NCI-H2171 (cell line): ENCODE measurements at places on chromosomes 1 and 21.
A peak's percentile ranks its signal among the peaks of the same experiment; 100 is the strongest.

GRCh38 chr21:29800056-29800455, 139.7 kb downstream of the GRIK1 start:
- no peak for DNase-seq

DNA sequence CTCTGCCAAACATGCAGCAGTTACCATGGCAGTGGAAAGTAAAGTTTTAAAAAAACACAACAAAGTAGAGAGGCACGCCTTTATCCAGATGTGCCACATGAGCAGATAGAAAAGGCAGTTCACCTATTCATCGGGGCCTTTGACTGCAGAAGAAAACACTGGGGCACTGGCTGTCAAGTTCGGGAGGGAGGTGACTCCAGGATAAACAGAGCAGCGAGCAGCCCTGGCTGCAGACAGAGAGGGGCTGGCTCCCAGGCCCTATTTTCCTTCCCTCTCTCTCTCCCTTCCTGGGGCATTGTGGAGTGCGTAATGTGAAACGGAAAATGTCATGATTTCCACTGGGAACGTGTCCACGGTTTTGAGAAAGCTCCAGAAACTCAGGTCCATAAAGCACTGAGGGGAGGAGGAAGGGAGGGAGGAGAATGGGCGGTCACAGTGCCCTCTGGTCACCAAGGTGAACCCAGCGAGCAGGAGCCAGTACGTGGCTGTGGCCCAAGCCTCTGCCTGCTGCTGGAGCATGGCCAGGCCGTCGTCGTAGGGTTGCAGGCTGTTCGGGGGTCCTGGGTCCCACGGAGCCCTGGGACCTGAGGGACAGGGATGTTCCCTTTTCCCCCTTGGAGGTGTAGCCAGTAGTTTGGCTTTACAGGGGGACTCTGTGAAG, 114.7 kb upstream of the IRF2BP2 start:
- no peak for DNase-seq

- no peak for DNase-seq
Observed at GRCh38 chr1:39089931-39090521, 63.9 kb downstream of the NDUFS5 start.

GRCh38 chr1:7103874-7104273, 318.6 kb downstream of the CAMTA1 start:
- no peak for DNase-seq

DNA sequence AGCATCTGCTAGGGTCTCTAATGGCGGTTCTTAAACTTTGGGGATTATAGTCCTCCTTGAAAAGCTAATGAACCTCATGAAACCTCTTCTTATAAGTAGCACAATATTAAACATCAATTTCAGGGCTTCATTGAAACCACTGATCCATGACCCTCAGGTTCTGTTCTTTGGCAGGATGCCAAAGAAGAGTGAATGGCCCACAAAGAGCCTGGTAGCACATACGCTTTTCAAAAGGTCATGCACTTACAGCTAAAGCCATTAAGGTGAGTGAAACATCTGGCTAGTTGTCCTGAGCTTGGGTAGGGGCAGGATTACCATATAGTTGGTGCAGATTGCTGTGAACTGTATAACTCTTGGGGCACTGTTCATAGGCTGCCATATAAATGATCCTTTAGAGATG, 42.3 kb downstream of the MDM4 start:
- DNase-seq: peak; percentile 21

DNA sequence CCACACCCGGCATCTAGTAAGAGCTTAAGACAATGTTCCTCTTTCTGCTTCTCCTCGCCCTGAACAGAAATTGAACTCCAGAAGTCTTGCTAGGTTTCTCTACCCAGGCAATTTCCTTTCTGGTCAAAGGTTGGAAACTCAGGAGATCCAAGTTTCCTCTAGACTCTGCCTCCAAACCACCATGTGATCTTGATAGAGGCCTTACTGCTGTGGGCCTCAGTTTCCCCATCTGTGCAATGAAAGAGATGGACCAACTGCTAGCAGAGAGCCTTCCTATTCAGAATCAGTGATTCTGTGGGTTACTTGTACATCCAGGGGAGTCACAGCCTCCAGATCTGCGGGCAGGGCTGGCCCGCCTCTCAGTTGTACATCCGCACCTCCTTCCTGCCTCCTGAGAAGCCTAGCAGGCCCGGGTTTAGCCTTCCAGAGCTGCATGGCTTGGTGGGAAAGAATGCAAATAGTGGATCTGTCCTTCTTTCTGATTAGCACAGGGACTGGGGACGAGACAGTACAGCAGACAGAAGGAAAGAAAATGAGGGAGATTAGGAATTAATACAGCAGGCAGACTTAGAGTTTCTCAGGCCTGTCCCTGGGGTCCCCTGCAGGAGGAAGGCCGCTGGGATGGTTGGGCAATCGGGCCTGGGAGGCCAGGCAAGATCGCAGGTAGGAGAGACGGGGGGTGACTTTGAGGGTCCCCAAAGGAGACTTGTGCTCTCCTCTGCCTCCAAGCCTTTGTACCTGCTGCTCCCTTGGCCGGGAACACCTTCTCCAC, 83.9 kb downstream of the PAX7 start:
- DNase-seq: no peak

DNA sequence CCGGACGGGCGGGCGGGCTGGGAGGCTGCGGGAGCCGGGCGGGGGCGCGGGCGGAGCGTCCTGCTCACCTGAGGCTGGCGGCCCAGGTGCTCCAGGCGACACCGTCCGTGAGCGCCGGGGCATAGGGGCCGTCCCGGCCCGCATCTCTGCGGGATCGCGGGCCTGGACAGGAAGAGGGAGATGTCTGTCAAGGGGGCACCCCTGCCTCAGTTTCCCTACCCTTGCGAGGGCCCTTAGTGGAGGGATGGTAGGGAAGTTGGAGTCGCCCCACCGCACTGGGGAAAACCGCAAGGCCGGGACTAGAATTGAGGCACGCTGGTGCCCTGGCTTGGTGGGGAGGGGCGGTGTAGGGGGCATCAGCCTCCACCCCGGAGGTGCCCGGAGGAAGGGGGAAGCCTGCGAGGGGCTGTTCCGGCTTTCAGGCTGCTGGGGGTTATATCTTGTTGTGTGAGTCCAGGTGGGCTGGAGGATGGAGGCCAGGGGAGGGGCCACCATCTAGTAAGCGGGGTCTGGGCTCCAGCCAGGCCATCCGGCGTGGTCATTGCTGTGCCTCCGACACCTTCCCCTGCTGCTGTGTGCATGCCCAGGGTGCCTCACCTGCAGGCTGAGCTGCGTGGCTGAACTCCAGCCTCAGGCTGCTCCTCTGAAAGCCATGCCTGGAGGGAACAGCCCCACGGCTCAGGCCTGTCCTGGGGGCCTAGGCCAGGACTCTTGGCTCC, 580 bp downstream of the VWA1 start:
- no peak for DNase-seq

DNA sequence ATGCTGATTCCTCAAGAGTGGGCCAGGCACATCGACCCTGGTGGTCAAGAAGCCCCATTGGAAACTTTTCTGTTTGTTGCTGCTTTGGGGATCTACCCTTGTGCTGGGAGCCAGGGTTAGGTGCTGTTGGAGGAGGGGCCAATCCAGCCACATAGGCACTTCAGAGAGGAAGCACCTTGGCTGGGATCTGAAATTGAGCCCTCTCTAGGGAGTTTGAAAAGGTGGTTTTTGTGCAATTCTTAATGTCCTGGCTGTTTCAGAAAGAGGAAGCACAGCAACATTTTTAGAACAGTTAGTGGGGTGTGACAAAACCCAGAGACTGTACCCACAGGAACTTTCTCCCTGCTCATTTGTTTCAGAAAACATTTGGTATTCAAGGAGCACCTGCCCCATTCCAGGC, 17.2 kb upstream of the BEND5 start:
- no peak for DNase-seq

- DNase-seq: no peak
Observed at GRCh38 chr1:41860214-41860613, 58.5 kb downstream of the HIVEP3 start.

DNA sequence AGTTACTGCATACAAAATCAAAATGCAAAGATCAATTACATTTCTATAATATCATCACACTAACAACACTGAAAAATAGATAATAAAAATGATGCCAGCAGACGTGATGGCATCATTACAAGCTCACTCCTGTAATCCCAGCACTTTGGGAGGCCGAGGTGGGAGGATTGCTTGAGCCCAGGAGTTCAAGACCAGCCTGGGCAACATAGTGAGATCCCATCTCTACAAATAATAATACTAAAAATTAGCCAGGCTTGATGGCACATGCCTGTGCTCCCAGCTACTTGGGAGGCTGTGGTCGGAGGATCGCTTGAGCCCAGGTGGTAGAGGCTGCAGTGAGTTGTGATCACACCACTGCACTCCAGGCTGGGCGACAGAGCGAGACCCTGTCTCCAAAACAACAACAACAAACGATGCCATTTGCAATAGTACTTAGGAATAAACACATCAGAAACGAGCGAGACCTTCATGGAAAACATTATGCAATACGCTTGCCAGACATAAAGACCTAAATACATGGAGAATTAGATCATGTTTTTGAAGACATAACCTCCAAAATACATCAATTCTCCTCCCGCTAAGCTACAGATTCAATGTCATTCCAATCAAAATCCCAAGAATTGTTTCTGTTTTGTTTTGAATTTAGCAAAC, 86.6 kb upstream of the ERRFI1 start:
- DNase-seq: no peak

GRCh38 chr21:18951271-18952038, 547.9 kb upstream of the TMPRSS15 start:
- peak; percentile 4 for DNase-seq

GRCh38 chr1:231856426-231856825, 229.8 kb downstream of the DISC1 start:
- DNase-seq: no peak

DNA sequence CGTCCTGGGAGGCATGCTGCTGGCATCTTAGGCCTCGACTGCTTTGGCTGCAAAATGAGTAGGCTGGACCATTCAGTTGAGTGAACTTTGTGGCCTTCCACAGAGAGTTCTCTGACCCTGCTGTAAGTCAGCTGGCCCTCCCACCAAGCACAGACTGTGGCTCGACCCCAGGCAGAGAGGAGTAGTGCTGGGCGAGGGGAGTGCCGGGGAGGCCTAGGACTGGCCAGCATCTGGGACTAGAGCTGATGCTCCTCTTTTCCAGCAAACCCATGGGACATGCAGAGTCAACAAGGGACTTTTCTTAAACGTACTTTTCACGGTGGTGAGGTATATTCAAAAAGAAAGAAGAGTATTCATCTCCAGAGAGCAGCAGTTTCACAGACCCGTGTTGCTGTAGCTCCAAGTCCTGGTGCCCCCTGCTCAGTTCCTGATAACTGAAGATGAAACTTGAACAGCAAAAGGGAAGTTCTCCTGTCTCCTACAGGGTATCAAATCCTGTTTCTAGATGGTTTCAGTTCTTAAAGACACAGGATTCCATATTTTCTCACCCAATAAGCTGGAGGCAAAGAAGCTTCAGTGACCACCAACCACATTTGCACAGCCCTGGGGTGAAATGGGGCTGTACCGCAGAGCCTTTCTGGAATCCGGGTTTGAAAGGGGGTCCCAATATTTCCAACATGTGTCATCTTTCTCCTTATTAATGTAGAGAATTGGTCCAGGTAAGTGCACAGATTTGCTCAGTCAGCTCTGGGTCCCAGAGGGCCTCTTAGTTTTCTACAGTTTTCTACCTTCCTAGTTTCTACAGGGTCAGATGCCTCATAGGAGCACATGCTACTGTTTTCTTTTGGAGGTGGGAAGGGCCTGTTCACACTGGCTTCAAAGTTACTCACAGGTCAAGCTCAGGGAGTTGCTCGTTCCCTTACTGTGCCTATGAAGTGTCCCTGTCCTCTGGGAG, 20.9 kb downstream of the BATF3 start:
- DNase-seq: no peak

DNA sequence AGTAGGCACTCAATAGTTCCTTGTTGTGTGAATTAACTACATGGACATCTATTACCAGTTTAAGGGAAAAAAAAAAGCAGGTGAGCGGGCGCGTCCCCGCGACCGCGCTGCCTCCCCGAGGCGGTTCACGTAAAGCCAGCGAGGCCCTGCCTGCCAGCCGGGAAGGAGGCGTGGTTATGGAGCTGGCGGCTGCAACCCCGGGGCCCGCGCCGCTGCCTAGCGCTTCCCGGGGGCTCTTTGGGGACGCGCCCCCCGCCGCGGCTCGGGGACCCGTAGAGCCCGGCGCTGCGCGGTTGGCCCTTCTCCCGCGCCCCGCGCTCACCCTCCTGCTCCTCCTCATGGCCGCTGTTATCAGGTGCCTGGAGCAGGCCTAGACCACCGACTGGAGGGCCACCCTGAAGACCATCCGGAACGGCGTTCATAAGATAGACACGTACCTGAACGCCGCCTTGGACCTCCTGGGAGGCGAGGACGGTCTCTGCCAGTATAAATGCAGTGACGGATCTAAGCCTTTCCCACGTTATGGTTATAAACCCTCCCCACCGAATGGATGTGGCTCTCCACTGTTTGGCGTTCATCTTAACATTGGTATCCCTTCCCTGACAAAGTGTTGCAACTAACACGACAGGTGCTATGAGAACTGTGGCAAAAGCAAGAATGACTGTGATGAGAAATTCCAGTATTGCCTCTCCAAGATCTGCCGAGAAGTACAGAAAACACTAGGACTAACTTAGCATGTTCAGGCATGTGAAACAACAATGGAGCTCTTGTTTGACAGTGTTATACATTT, 2.6 kb upstream of the CC2D1B start:
- peak; percentile 80 for DNase-seq

GRCh38 chr1:169060919-169061639, 45.4 kb upstream of the ATP1B1 start:
- DNase-seq: no peak

DNA sequence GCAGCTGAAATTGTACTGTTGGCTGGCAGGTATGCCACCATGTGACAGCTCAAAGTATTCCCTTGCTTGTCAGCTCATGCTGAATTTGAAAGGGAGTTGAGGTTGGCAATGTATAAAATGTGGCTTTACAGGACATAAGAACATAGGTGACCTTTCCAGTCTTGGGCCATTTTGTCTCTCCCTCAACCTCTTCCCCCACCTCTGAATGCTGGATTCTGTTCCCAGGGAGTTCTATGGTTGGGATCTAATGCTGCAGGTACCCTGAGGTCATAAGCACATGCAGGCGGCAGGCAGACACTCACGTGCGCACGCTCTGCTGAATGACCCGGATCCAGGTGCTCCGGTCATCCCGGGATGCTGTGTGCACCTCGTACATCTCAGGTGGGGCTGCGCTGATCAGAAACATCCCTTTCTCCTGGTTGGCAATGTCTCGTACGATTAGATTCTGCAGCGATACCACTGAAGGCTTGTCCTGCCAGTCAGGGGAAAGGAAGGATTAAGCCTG, 16.0 kb downstream of the RXFP4 start:
- no peak for DNase-seq

- peak; percentile 24 for DNase-seq
Observed at GRCh38 chr1:93079685-93080141, 630 bp downstream of the MTF2 start.

- no peak for DNase-seq
Observed at GRCh38 chr1:11523261-11523660, 44.3 kb downstream of the DISP3 start.
